ENCODE measurements at places on chromosomes 16 and 17. TPM values are rescaled to one million over a fixed set of nuclear protein-coding genes. Genes with fewer than 3 reads are reported as not detected.
A peak's percentile ranks its signal among the peaks of the same experiment; 100 is the strongest.

DNA sequence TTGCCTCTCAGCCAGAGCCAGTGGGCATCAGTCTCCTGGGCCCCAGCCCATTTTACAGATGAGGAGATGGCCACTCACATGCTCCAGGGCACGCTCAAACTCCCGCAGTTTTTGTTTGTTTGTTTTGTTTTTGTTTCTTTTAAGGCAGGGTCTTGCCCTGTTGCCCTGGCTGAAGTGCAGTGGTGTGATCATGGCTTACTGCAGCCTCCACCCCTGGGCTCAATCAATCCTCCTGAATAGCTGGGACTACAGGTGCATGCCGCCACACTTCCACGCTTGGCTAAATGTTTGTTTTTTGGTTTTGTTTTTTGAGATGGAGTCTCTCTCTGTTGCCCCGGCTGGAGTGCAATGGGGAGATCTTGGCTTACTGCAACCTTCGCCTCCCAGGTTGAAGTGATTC, 3.5 kb downstream of the E4F1 start:
- no peak for DNase-seq

GRCh38 chr17:45052052-45052772, 780 bp upstream of the DCAKD start:
- DNase-seq = peak; percentile 42

DNA sequence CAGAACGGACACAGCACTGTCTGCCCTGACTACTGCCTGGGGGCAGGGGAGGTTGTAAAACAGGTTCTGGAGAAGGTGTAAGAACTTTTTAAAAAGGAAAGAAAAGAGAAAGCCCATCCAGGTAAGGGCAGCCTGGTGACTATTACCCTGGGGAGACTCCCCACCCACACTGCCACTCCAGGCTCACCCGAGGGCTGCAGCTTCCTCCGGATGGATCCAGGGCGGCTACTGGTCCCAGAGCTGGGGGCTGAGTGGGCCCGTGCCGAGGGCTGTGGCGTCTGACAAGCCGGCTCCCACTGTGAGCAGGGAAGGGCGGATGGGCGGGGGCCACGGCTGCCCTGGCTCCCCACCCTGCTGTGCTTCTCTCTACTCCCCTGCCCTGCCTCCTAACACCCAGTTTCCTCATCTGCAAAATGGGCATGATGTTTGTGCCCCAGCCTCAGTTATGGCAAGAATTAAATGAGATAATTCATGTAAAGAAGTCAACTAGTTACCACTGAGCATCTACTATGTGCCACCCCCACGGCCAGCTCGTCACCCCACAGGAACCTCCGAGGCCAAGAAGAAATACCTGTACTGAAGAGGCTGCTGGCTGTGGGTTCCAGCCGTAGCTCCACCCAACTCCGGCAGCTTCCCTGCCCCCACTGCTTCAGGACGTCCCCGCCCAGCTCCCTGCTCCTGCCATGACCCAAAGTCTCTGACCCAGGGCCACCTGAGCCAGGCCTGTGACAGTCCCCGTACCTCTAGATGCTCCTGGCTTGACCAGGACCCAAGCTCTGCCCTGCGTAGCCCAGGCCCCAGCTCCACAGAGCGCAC, 24.2 kb downstream of the KATNB1 start:
- no peak for DNase-seq

GRCh38 chr17:71830866-71831265, 290.0 kb upstream of the SOX9 start:
- DNase-seq = no peak

GRCh38 chr16:82195917-82196494, 26.0 kb upstream of the MPHOSPH6 start:
- peak; percentile 10 for DNase-seq

DNA sequence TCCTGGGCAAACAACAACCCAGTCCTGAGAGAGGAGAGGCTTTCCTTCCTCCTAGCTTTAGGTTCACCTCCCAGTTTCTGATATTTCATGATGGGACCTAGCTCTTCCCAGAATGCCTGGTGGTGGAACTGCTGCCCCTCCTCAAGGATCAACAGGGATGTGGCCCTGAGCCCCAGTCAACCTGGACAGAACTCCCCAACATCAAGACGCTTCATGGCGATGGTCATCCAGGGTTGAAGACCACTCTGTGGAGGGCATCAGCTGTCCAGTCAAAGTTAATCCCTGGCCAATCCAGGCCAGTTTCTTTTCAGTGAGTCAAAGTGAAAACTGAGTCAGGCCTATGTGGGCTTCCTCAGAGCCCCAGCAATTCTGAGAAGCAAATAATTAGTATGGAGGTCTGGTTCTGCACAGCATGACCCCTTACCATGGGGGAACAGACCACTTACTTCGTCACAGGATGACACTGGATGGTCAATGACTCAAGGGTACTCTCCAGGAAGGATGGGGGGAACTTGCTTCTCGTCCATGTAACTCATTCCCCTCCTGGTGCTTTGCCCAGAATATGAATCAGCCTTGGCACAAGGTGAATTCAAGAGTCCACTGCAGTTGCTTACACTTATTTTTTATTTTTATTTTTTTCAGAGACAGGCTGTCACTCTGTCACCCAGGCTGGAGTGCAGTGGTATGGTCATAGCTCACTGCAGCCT, 14.7 kb upstream of the XYLT2 start:
- DNase-seq = peak; percentile 97

DNA sequence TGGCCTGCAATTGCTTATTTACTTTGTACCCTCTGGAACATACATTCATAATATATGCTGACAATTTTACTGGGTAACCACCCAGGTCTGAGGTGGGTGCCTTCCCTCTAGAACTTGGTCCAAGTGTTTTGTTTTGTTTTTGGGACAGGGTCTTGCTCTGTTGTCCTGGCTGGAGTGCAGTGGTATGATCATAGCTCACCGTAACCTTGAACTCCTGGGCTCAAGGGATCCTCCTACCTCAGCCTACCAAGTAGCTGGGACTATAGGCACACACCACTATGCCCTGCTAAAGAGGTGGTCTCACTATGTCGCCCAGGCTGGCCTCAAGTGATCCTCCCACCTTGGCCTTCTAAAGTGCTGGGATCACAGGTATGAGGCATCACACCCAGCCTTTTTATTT, 11.2 kb upstream of the CTCF start:
- no peak for DNase-seq

DNA sequence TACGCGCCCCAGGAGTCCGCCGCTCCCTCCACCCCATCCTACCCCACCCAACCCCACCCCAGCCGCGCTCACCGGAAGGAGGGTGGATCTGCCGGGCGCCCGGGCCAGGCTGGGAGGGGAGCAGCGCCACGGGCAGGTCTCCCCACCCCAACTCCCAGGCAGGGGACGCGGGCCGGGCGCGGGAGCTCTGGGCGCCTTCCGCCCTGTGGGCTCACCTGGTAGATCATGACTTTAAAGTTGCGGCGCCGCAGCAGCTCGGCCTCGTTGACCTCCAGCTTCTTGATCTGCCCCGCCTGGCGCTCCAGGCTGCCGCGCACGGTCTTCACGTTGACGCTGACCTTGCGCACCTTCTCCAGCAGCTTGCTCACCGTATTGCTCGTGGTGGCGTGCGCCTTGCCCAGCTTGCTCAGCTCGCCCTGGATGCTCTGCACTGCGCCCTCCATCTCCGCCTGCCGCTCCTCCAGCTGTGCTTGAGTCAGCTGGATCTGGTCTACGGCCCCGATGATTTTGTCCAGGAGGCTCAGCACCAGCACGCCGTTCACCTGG, 571 bp downstream of the CAVIN1 start:
- peak; percentile 46 for DNase-seq

DNA sequence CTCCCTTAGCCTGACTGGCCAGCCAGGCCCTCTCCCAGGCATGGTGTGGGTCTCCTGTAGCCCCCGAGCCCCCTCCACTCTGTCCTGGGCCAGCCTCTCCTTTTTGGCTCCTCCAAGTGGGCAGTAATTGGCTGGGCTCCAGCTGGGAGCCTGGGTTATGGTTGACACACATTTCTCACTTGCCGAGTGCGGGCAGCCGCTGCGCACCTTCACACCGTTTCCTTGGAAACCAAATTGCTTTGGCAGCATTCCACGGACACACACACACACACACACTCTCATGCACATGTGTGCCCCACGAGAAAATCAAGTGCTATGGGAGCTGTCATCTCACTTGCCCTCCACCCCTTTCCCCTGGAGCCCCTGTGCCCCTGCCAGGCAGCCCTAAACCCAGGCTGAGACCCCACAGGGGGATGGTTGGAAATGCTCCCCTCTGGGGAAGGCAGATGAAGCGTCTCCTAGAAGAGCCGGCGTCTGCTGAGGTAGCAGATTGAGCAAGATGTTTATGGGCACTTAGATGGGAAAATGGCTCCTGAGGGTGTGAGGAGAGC, 402.7 kb upstream of the TNRC6C start:
- peak; percentile 22 for DNase-seq

DNA sequence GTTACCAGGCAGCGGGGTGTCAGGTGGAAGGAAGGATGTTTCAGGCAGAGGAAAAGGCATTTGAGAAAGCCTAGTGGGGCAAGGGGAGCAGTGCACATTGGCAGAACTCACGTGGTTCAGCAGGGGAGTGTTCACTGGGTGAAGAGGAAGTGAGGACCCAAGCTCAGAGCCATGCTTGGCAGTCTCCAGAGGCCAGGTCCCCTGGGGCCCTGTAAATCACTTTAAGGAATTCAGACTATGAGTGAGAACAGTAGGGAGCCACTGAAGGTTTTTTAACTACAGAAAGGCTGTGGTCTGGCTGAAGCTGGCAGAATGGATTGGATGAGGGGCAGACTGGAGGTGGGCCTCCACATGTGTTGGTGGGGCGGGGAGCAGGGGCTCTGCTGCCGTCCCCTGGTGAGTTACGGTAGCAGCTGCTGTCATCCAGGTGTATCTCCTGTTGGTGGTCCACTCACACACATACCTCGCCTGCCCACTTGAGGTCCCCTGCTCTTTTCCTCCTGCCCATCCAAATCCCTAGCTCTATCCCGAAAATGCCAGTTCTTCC, 5.1 kb downstream of the CLEC16A start:
- DNase-seq = no peak

DNA sequence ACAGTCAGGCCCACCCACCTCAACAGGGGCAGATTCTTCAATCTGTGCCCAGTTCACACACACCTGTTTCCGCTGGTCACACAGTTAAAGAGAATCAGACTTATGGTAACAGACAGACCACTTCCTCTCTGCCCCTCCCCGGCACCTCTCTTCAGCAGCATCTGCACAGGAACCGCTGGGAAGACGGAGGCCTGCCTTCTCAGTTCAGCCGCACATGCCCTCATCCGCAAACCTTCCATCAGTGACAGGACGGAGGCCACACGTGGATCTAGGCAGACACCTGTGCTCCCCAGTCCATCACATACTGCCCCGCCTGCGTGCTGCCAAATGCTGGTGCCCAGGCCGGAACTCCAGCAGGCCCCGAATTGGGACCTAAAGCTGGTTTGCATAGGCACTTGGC, 10.3 kb downstream of the PHB1 start:
- no peak for DNase-seq

DNA sequence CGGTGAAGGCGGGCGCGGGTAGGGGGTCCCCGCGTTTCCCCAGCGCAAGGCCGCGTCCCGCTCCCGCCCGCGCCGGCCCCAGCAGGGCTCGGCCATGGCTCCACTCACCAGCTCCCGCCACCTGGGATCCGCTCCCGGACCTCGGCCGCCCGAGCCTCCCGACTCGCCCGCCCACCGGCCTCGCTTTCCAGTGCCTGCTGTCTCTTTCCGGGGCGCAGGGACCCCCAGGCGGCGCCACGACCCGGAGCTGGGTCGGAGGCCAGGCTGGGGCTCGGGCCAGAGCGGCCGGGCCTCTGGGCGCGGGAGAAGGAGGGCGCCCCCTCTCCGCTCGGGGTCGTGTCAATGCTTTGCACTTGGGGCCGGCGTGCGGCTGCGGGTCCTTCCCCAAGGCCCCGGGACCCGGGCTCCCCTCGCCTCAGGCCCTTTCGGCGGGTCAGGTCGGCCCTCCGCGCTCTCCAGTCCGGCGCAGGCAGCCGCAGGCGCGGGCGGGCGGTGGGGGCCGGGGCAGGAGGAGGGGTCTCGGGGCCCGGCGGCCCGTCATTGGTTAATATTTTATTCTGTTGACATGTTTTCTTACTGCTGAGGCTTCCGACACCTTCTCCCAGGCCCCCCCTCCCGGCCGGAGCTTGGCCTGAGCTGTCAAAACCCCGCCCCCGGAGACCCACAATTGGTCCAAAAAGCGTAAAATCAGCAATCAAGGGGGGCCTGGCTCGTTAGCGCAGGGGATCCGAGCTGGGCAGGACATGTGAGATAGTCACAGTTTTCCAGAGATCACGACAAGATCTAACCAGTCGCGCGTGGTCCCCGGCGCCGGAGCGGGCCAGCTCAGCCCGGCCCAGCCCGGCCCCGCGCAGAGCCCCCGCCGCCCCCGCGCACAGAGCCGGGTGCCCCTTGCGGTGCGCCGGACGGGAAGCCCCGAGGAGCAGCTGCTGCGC, at the start of gene TBX2:
TBX2 (plus strand) TSS at position 713 of the 935 bp plus-strand sequence. CDS start 334 bp downstream, outside the sequence.
- DNase-seq = peak; percentile 99

DNA sequence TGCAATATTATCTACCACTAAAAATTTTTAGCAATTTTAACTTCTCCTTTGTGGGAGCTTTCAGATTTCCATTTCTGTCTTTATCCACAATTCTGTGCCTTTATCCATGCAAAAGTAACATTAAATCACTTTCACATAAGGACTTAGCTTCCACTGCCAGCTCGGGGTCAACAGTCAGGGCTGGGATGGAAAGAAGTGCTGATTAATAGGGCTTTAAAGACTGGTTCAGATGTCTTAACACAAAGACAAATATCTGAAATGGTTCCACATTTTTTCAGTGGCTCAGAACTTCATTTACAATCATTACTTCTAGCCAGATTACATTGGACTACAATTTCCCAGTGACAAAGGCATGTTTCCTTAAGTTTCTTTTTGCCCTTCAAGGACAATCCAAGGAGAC, 191.8 kb upstream of the CPHXL start:
- no peak for DNase-seq

- DNase-seq = no peak
These were observed 3.7 kb upstream of the MRPL28 start for GRCh38 chr16:373848-374615.

- DNase-seq = no peak
These were observed 6.8 kb downstream of the ERAL1 start for GRCh38 chr17:28861393-28862203.

- DNase-seq = peak; percentile 73
These were observed 29.4 kb downstream of the TOM1L2 start for GRCh38 chr17:17942846-17943245.

- DNase-seq = peak; percentile 57
These were observed 23.2 kb upstream of the CRYM start for GRCh38 chr16:21301168-21301894.

GRCh38 chr17:36593656-36594316, 2.1 kb downstream of the DHRS11 start:
- DNase-seq = peak; percentile 5

DNA sequence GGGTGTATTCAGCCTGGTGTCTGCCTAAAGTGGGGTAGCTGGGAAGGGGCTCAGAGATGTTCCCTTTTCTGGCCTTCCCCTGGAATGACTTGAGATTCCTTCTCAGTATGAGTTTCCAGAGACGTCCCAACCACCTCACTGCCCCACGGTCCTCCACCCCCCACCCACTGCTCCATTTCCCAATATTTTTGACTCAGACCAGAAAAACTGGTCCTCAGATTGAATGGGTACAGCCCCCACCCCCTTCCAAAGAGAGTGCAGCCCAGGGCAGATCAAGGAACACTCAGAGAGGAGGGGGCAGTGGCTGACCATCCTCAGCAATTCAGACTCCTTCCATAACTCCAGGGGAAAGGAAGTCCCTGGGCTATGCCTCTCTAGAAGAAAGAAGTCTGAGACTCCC, 3.2 kb downstream of the ACLY start:
- DNase-seq = no peak

Gene C17orf100
- 0.84 TPM for polyA plus RNA-seq

Gene ABCC11
- polyA plus RNA-seq = 0.20 TPM

Gene ACE
- 0.92 TPM for polyA plus RNA-seq

Gene COX6A2
- polyA plus RNA-seq = not detected

Gene TCAP
- 0.05 TPM for polyA plus RNA-seq

Gene CLEC19A
- polyA plus RNA-seq = not detected

Gene CIBAR2
- polyA plus RNA-seq = 0.10 TPM

Data from fibroblast of lung (primary cell).